Right ventricle myocardium inferior (tissue), 1 donor: ENCODE measurements at places on chromosomes 7 and 10.
A peak's percentile ranks its signal among the peaks of the same experiment; 100 is the strongest.

DNA sequence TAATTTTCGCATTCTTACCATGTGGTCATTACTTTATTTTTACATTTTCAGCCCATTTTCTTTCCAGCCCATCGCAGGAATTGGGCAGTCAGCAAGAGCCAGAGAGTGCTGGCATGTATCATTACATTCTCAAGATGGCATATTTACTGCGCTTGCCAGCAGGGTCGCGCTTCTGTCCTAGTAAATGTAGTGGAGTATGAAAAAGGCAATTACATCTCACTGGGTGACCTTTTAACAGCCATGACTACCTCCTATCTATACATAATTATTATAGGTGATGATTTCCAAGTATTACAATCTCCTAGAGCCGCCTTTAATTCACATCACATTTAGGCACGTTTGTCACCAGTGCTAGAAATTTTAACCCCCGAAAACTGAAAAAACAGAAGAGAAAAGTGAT lies 433.7 kb upstream of the MGMT start:
- DNase-seq, result no peak

DNA sequence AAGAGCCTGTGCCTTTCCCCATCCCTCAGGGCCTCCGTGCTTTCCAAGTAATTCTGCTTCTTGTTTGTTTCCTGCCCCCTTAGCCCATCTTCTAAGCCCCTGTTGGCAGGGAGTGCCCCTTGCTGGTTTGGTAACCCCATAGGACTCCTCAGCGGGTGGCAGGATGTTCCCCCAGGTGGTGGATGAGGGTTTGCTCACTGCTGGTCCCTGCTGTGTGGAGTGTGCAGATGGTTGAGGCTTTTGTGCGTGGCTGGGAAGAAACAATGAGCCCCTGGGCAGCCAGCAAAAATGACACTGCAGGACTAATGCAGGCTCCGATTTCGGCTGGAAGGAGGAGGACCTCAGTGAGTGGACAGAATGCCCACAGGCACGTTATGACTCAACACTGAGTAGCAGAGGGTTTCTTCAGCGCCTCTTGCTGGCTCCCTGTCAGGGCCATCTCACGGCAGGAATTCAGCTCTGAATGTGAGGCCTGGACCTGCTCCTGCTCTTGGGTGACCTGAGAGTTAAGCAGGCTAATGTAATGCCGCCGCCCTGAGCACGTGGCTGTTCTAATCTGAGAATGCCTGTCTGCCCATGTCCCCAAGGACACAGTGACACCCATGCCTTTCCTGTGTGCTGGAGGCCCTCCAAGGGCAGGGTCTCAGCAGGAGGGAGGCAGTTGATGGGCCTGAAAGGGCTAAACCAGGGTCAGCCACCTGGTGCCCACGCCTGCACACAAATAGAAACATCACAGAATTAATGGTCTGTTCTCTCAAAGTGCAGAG lies 16.6 kb downstream of the BAG3 start:
- DNase-seq, result peak; percentile 83

GRCh38 chr10:78702876-78703275 lies 365.9 kb upstream of the ZMIZ1 start:
- no peak for DNase-seq

DNA sequence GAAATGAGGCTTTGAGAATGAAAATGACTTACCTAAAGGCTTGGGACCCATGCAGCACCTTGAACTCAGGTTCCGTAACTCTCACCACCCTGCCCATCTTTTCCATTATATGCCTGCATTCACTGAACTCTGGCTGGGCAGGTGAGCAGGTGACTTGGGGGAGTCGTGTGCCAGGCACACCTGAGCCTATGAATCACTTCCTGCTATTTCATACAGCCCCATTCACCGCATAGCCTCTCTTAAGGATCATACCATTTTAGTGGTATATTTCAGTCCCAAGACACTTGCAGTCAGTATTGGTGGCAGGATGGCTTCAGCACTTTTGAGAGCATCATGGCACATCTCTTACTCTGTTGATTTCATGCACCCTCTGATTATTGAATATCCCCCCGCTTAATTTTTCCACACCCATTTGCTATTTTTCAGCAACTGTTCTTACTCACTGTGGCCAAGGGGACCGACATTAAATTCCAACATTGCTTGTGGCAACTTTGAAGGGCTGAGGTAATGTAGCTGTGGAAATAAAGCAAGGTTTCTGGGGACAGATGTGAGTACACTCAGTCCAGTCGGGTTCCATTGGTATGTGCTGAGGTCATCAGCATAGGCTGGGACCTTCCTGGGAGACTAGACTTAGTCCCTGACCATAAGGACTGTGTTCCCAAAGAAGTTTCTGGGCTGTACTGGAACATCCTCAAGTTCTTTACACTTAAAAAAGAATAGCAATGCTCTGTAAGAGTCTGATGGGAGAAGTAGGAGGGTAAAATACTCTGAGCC lies 39.8 kb upstream of the ZNF438 start:
- DNase-seq, result no peak

- no peak for DNase-seq
These were observed 20.0 kb downstream of the KCNK18 start for GRCh38 chr10:117217196-117217761.
